ENCODE measurements at places on chromosomes 2 and 18.

GRCh38 chr2:39855856-39856255 lies 76.8 kb upstream of the THUMPD2 start:
- no peak for DNase-seq

DNA sequence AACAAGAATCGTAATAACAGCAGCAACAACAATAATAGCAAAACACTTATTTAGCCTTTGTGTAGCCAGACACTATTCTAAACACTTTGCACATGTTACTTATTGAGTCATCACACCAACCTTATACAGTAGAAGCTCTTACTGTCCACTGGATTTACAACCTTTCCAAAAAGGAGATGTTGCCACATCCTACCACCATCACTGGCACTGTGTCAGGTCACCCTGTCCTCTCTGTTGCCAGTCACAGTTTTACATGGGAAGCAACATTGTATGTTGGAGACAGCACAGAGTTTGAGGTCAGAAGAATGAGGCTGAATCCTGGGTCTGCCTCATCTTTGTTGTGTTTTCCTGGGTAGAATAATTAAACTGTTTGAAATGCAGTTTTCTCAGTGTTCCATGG lies 201.4 kb upstream of the EPAS1 start:
- no peak for DNase-seq

- no peak for DNase-seq
Measured at GRCh38 chr2:153635494-153635893, 156.9 kb upstream of the RPRM start.

DNA sequence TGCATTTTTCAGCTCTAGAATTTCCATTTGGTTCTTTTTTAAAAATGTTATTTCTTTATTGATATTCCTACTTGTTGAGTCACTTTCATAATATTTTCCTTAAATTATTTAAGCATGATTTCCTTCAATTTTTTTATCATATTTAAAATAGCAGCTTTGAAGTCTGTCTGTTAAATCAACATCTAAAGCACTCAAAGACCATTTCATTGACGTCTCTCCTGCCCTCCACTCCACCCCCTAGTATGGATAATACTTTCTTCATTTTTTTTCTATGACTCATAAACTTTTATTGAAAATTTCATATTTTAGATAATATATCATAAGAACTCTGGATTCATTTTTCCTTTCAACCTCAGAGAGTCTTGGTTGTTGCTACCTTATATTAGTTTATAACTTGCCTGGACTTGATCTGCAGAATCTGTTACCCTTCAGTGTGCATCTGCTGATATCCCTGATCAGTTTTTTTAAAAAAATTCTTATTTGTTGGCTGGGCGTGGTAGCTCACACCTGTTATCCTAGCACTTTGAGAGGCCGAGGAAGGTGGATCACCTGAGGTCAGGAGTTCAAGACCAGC lies 59.0 kb upstream of the ZNF396 start:
- no peak for DNase-seq
